CD4-positive, alpha-beta T cell treated with Interleukin-1 beta for 1 hour (primary cell): ENCODE measurements at places on chromosomes 7 and 10.
A peak's percentile ranks its signal among the peaks of the same experiment; 100 is the strongest.

DNA sequence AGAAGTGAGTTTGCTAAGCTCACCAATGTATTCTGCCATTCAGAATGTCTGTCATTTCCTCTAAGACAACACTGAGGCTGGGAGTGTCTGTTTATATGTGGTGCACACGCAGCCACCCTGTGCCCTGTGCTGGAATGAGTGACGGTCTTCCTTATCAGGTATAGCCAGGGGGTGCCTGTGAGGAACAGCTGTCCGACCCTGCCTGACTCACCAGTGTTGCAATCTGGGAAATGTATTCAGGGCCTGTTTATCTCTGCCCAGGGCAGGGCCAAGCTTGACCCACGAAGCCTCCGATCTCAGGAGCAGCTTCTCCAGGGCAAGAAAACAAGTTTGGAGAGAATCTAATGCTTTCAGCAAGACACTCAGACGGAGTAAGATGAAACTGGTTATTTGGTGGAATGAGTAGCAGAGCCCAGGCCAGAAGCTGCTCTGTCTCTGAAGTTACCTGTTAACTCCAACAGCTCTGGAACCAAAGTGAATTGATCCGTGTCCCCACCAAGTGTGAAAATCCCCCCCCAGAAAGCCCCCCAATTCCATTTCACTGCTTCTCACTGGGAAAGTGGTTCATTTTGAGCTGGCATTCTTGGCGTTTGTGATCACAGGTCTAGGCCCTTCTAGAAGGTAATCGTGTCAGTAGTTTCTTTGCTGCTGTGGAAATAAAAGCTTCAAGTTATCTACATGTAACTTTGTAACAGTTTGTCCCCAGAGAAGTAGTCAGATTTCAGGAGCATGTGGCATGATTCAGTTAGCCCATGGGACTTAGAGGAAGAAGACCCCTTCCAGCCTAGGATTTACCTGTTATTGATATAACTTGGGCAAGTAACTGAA is 6.1 kb upstream of the UBE2H start:
- DNase-seq = peak; percentile 54

DNA sequence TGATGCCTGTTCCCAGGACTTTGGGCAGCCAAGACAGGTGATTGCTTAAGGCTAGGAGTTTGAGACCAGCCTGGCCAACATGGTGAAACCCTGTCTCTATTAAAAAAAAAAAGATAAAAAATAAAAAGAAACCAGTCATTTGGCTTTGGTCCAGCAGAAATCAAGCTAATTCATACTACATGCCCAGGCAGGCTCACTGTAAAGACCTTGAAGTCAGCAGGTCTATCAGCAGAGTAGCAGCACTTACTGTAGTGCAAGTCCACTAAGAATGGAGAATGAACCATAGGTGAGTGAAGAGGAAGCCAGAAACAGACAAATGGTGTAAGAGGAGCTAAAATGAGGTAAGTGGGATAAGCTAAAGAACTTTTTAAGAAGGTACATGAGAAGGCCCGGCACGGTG is 24.7 kb downstream of the PSPH start:
- no peak for DNase-seq

GRCh38 chr10:119761106-119761505 is 35.3 kb downstream of the INPP5F start:
- no peak for DNase-seq

DNA sequence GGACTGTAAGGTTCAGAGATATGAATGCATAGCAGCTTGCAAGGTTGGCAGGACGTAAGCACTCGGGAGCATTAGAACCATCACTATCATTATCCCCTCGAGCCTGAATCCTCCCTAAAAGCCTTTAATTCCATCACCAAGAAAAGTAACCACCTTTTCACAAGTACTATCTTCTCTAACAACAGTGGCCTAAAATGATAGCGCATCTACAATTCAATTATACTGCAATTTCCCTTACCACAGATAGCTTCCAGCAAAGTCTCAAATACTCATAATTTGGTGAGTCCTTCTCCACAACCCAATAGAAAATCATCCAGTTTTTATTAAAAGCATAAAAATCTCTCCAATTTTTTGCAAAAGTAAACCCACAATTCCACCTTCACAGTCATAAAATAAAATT is 42.0 kb downstream of the COL1A2 start:
- no peak for DNase-seq

GRCh38 chr10:132395704-132396493 is 1.1 kb upstream of the PWWP2B start:
- peak; percentile 43 for DNase-seq

- peak; percentile 40 for DNase-seq
Observed at GRCh38 chr7:98641646-98642500, 24.8 kb downstream of the NPTX2 start.

- DNase-seq = no peak
Observed at GRCh38 chr7:12942609-12943008, 255.2 kb downstream of the ARL4A start.

DNA sequence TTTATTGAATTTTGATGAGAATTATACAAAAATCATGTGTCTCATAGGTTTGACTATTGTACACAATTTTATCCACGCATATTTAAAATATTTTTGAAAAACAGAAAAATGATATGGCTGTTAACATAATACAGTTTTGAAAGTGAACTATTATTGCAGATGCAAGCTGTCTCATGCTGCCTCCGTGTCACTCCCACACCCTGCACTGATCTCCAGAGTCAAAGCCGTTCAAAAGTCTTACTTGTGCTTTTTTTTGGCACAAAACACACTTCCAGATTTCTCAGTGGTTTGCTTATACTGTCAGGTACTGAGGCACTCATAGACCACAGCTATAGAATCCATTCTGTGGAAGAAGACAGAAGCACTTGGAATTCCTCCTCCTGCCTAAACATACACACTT is 243.1 kb upstream of the ADARB2 start:
- DNase-seq = no peak
